IMR-90 (cell line): ENCODE measurements at places on chromosomes 7 and 10.

DNA sequence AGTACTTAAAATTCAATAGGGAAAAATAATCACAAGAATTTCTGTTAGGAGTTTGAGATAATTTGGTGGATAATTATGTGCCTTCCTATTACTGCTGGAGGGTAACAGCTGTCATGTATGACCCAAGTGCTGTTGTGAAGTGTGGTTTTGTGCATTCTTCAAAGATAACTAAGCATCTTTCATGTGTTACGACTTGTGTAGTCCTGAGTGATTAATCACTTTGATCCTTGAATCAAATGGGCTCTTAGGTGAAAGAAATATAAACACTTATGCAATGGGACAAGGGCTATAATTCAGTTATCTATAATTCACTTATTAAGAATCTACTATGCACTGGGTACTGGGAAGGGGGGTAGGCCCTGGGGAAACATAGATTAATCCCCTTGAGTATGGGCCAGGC, 89.0 kb downstream of the CH25H start:
- DNase-seq: peak; percentile 69

- DNase-seq: no peak
Observed at GRCh38 chr10:119637631-119638030, 13.5 kb upstream of the BAG3 start.

- peak; percentile 82 for DNase-seq
Observed at GRCh38 chr10:103598654-103599115, 105.2 kb downstream of the NEURL1 start.

DNA sequence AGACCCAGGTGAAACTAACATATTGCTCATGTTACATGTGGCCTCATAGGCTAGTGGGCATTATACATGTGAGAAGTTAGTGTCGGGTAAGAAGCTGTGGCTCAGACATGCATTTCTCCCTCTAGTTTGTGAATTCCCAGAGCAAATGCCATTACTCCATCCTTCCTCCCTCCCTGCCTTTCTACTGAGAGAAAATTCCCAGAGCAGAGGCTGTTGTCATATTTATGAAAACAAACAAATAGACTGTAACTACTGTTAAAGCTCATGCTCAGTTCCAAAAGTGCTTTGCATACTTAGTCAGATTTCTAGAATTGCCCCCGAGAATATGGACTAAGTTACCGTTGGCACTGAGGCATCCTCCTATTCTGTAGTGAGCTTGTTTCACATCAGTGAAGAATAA, 29.0 kb downstream of the ZNRF2 start:
- no peak for DNase-seq

DNA sequence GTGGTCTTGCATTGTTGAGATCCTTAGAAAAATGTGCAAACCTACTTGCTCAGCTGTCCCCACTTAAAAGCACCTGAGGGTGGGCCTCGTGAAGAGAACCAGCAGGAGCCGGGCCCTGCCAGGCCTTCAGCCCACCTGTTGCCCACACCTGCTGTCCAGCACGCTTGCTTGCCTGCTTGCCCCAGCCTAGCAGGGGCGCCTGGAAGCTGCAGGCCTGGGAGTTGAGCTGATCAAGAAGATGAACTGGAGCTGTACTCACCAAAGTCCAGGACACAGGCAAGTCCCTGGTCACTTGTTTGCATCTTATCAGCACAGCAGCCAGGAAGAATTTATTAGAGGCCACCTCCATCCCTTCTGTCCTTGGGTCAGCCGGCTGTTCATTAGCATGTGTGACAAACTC, 23.2 kb downstream of the CYP26A1 start:
- no peak for DNase-seq

GRCh38 chr7:114217026-114217806, 197.4 kb upstream of the FOXP2 start:
- no peak for DNase-seq

GRCh38 chr7:34430456-34430855, 227.6 kb upstream of the NPSR1 start:
- peak; percentile 44 for DNase-seq

DNA sequence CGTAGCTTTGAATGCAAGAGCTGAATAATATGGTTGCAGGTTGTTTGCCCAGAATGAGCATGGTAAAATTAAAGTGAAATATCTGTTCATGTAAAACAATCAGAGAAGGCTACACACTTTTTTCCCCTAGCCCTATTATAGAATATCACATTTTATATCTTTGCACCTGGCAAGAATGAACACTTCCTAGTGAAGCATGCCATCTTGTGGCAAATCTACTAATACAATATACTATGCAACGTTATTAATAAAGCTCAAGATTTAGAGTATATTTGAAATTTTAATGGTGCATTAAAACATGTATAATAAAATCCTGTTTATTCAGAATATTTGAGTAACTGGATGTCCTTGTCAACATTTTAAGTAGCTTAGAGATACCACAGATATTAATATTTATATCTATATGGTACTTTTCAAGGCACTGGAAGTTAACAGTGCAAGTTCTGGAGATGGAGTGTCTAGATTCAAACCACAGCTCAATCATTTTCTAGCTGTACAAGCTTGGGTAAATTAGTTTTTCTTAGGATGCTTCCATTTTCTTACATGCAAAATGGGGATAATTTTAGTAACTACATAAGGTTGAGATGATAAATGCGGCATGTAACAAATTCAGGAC, 643.1 kb upstream of the SEMA3D start:
- DNase-seq: peak; percentile 11

DNA sequence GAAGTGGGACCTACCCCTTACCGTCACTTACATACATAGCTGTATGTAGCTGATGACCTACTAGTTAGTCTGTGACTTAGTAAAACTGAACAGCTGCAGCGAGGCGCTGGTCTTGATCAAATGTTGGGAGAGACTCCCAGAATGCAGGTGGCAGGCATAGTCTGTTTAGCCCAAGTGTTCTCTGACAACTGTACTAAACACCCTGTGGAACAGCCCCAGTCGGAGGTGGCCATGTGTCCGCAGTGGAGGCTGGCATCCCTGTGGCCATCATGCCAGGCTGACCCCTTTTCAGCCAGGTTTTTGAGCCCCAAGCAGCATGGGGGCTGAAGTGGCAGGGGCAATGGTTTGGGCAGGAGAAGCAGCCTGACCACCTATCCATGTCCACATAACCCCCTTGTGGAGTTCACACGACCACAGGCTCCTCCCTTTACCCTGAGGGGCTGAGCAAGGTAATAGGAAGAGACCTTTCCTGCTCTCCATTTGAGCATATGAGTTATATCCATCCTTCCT, 7.2 kb downstream of the ADCY1 start:
- no peak for DNase-seq

GRCh38 chr7:111370002-111370401, 192.3 kb downstream of the IMMP2L start:
- DNase-seq: no peak

- peak; percentile 29 for DNase-seq
Observed at GRCh38 chr7:141362580-141363435, 188.4 kb upstream of the AGK start.

- no peak for DNase-seq
Observed at GRCh38 chr7:124379296-124379695, 346.4 kb upstream of the TMEM229A start.

- DNase-seq: no peak
Observed at GRCh38 chr10:131312478-131312836, 936 bp upstream of the TCERG1L start.

DNA sequence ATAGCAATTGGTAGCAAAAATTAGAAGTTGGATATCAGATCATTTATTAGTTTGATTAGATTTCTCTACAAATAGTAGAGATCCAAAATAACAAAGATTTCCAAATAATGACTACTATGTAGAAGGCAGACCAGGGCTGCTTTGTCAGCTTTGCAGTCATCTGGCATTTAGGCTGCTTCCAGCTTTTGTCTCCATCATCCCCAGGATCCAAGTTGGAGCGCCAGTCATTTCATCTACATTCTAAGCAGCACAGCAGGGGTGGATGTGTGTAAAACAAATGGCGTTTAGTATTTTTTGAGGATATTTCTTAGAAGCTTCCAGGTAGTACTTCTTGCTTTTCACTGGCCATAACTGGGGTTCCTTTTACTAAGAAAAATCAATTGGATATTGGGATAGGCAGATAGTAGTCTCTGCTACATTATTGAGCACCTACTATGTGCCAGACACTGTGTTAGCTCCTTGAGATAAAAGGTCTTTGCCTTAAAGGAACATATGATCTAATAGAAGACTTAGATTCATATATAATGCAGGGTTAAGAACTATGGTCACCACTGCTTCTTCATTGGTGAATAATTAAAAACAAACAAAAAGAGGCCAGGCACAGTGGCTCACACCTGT, 41.5 kb downstream of the TPST1 start:
- DNase-seq: no peak

DNA sequence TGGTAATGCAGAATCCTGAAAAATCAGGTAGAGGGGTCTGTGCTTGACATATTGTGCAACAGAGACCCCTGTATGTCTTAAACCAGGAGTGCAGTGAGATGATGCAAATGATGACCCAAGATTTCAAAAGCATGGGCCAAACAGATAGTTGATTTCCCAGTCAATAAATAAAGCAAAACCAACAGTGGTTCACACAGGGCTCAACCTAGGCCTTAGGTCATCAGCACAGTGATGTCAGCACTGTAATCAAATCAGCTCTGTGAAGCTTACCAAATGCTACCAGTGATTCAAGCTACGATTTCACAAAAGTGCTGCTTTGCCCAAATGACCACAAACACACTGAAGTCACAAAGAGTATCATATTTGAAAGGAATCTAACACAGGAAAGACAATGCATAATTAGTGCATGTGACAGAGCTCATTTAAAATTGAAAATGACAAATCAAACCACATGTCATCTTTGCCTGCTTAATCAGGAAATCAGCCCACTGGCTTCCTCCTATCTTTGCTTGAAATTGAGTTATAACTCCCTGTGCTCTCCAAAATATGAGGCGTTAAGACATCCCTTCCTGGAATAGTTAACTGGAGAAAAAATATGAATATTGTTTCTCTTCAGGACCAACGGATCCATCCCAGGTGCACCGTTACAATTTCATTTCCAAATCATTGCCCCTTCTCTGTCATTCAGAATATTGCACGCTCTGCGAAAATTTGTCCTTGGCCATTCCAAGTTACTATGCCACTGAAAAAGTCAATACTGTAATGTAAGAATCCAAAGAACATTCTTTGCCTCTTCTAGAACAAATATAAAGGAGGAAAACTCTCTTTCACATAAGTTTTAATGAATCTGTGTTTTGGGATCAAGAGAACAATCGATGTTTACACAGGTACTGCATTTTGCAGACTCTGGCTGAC, 41.9 kb upstream of the ASL start:
- peak; percentile 22 for DNase-seq

- DNase-seq: no peak
Observed at GRCh38 chr7:12801107-12801506, 113.7 kb downstream of the ARL4A start.

DNA sequence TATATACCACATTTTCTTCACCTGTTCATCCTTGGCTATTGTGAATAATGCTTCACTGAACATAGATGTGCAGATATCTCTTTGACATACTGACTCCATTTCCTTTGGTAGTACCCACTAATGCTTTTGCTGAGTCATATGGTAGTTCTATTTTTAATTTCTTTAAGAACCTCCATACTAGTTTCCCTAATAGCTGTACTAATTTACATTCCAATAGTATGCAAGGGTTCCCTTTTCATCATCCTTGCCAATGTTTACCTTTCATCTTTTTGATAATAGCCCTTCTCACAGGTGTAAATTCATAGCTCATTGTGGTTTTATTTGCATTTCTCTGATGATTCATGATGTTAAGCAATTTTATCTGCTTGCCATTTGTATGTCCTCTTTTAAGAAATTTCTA, 159.9 kb downstream of the CALCR start:
- DNase-seq: no peak

DNA sequence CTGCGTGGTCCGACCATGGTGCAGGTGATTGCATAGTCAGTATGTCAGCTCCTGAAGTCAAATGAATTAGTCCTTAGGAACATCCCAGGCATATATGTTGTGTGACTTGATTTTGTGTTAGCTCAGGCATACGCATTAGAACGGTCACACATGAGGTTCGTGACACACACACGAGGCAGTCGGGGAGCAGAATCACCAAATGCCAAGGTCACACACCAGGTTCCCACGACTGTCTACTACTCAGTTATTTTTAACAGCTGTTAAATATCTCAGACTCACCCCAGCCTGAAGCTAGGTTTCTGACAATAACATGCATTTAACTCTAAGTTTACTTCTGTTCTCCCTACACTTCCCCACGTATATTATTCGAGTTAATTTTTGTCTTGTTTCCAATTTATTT, 54.8 kb downstream of the DYNC2I1 start:
- DNase-seq: no peak

DNA sequence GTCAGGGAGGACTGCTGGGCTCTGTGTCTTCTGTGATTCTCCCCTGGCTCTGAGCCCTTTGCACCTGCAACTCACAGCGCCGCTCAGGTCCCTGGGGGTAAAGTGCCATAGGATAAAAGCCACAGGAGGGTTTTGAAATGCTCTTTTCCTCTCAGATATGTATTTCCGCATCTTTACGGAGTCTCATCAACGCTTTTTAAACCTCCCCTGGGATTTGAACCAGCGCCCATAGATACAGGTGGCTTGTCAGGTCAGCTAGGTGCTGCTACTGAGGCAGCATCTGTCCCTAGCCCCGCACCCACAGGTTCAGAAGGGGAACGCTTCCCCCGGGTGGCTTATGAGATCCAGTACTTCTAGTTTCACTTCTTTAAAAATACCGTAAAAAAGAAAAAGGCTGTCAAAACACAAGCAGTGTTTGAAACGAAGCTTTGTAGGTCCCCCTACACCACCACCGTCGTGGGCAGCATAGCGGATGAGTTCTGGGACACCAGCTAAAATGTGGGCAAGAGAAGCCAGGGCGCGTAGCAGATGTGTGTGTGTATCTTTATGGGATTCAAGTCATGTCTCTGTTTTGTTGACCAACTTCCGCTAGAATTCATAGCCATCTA, 173.5 kb downstream of the CUX1 start:
- no peak for DNase-seq

GRCh38 chr10:32692174-32692573, 246.2 kb downstream of the CCDC7 start:
- DNase-seq: peak; percentile 89

DNA sequence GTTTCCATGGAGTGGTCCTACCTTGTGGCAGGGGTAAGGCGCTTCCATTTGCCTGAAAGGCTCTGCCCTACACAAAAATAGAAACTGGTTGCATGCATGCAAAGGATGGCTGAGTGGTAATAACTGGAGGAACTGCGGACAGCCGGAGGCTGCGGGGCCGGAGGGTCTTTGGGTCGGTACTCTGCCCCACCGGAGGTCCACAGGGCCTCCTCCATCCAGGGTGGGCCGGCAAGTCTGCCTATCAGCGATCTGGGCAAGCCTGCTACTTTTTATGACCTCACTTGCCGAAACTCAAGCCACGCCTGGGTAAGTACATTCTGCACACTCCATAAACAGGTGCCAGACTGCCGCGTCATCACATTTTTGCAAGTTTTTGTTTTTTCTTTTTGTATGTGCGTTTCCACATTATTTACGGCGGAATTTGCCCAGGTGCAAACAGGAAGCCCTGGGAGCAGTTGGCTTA, 30.0 kb downstream of the TACC2 start:
- no peak for DNase-seq

DNA sequence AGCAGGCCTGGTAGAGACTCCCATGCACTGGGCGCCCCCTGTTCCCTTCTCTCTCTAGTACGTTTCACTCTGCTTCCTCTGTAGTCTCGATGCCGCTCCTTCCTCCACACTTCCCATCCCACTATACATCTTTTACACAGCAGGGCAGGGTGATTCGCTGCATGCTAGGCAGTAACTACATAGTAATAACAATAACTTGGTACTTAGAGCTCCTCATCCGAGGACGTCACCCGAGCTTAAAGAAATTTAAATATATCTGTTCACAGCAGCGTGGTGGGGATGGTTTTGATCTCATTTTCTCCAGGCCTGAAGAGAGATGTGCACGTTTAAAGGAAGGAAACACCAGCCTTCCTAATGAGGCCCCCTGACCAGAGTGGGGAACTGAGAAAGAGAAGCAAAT, 276.9 kb downstream of the SKAP2 start:
- no peak for DNase-seq
